ENCODE measurements at places on chromosomes 4 and X.
A peak's percentile ranks its signal among the peaks of the same experiment; 100 is the strongest.

GRCh38 chr4:72983709-72984108 lies 85.8 kb downstream of the COX18 start:
- DNase-seq, result no peak

DNA sequence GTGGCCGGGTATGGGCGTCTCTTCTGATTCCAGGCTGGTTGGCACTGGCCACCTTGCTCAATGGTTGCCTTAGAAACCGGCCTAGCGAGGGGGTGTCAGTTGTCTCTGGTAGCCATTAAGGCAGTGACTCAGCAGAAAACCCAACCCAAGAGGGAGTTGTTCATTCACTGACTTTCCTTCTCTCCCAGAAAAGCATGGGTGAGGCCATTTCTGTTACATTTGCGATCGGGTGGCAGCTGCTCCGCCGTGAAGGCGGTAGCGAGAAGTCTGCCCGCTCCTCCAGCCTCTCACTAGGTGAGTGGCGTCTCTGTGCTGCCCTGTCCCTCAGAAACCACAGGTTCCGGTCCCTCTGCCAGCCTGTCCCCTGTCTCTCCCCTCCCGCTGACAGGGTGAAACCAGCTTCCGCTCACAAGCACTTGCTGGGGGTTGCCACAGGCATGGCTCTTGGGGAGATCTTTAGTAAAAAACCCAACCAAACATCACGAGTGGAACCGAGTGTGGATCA lies 17.4 kb downstream of the IRAK1 start:
- DNase-seq, result peak; percentile 41

- DNase-seq, result no peak
These were observed 177.2 kb downstream of the GABRG1 start for GRCh38 chr4:45946699-45947098.

- DNase-seq, result no peak
These were observed 94.3 kb downstream of the ANAPC10 start for GRCh38 chr4:145003675-145004074.

- no peak for DNase-seq
These were observed 631 bp downstream of the EVC start for GRCh38 chr4:5711479-5712184.

DNA sequence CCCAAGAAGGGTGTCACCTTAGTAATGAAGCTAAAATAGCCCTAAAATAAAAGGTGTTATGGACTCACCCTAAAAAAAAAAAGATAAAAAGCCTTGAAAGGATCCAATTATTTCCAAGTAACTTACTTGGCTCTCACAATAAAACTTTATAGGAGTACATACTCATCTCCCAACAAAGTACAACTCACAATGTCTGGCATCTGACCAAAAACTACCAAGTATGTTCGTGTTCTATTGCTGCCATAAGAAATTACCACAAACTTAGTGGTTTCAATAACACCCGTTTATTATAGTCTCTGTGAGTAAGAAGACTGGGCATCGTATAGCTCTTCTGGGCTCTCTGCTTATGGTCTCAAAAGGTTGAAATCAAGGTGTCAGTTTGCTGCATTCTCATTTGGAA lies 51.0 kb downstream of the BEX1 start:
- no peak for DNase-seq

DNA sequence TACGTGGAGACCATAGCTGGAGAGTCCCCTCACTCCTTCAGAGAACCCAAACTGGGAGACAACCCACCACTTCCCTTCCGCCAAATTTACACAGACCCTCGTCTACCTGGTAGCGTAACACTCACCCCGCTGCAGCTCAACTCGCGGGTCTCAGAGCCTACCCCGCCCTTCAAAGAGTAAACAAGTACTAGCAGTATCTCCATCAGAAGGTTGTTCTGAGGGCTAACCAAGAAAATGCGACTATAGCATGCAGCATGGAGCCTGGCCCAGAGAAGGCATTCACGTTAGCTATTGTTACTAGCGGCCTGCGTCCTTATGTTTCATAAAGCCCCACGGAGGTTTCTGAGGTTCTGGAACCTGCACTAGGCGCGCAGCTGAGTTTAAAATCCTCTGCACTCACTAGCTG lies 531 bp upstream of the MANBA start:
- no peak for DNase-seq

- DNase-seq, result no peak
These were observed 6.3 kb downstream of the LONRF3 start for GRCh38 chrX:118980761-118981160.

GRCh38 chrX:120309873-120310705 lies 1.2 kb downstream of the TMEM255A start:
- DNase-seq, result no peak
